ENCODE measurements at places on chromosomes 12 and 14. TPM values are rescaled to one million over a fixed set of nuclear protein-coding genes. Genes with fewer than 3 reads are reported as not detected.
A peak's percentile ranks its signal among the peaks of the same experiment; 100 is the strongest.

DNA sequence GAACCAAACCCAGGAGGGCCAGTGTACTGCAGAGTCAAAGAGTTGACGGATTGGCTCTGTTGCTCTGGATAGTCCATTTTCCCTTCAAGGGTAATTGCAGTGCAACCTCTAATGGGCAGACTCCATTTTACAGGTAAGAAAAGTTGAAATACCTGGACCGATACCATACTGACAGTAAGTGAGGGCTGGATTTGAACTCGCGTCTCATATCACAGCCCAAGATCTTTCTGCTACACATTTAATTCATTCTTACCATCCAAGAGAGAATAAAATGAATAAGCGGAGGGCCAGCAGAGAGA lies 356 bp upstream of the ZC3H14 start:
- no peak for DNase-seq

The PKP2 gene
- total RNA-seq, result 2.8 TPM

- no peak for DNase-seq
These were observed 27.4 kb downstream of the EMP1 start for GRCh38 chr12:13223941-13224340.

DNA sequence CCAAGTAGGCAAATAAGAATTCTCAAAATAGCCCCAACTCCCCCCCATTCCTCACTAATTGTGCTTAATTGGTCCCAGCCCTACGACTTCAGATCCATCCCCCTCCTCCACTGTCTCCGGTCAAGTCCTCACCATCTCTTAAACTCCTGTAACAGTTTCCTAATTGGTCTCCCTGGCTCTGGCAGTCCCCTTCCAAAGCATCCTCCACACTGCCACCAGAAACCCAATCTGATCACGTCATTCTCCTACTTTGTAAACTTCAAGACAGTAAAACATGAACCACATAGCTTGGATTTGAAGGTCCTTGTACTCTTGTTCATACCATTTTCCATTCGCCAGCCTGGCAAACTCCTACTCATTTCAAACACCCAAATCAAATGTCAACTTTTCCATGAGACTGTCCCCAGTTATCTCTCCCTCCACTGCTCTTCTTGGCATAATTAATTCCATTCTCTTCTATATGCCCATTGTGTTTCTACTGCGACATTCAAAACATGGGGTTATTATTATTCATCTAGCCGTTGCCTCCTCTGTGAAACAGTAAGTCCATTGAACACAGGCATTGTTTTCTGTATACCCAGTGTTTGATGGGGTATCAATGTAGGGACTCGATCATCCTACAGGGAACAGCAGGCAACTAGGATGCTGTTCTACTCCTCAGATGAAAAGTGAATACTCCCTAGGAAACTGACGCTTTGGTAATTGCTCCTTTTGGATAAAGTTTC lies 104.6 kb downstream of the EGLN3 start:
- DNase-seq, result no peak

The CELA1 gene
- not detected for total RNA-seq

GRCh38 chr14:35878272-35879150 lies 52.4 kb downstream of the BRMS1L start:
- DNase-seq, result peak; percentile 93

GRCh38 chr12:42868291-42868690 lies 278.7 kb upstream of the PRICKLE1 start:
- peak; percentile 44 for DNase-seq

GRCh38 chr14:99041141-99041819 lies 230.7 kb downstream of the BCL11B start:
- DNase-seq, result no peak

The CIDEB gene
- 0.34 TPM for total RNA-seq

All from LHCN-M2 (cell line).